ENCODE measurements at places on chromosomes 4 and X.

- peak; percentile 77 for DNase-seq
These were observed at the start of gene BEX5 for GRCh38 chrX:102155806-102156179. BEX5 (minus strand) TSS chrX:102155977; CDS start chrX:102154265, 1,712 bp downstream.

- DNase-seq: no peak
These were observed 65.7 kb upstream of the STX18 start for GRCh38 chr4:4607336-4608213.

GRCh38 chr4:89254847-89255246 lies 52.8 kb downstream of the GPRIN3 start:
- DNase-seq: peak; percentile 59

- no peak for DNase-seq
These were observed 226.1 kb downstream of the ENOX2 start for GRCh38 chrX:130676861-130677260.

GRCh38 chrX:135528254-135528653 lies 7.8 kb downstream of the INTS6L start:
- no peak for DNase-seq

- no peak for DNase-seq
These were observed 105.6 kb downstream of the NEUROG2 start for GRCh38 chr4:112410364-112410763.

- no peak for DNase-seq
These were observed 25.0 kb downstream of the RFC1 start for GRCh38 chr4:39341075-39341725.

GRCh38 chrX:123331859-123332258 lies 147.8 kb downstream of the GRIA3 start:
- no peak for DNase-seq

GRCh38 chr4:108209489-108209888 lies 40.8 kb upstream of the LEF1 start:
- DNase-seq: no peak

GRCh38 chrX:101450085-101450484 lies 35.2 kb upstream of the ARMCX4 start:
- DNase-seq: no peak

DNA sequence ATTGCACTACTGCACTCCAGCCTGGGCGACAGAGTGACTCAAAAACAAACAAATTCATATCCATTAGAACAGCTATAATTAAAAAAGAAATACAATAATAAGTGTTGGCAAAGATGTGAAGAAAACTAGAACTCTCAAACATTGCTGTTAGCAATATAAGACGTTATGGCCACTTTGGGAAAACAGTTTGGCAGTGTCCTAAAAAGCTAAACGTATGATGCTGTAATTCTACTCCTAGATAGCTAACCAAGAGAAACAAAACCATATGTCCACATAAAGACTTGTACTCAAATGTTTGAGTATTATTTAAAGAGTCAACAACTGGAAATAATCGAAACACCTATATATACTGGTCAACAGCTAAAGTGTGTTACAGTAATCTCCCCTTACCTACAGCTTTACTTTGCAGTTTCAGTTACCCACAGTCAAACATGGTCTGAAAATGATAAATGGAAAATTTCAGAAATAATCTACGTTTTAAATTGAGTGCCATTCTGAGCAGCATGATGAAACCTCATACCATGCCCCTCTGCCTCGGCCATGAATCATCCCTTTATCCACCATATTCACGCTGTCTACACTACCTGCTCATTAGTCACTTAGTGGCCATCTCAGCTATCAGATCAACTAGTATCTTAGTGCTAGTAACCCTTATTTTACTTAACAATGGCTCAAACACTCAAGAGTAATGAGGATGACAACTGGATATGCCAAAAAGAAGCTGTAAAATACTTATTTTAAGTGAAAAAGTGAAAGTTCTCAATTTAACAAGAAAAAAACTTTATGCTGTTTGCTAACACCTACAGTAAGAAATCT lies 4.9 kb downstream of the ELF2 start:
- peak; percentile 42 for DNase-seq

GRCh38 chrX:13339607-13340006 lies 19.8 kb upstream of the ATXN3L start:
- DNase-seq: no peak

- DNase-seq: peak; percentile 75
These were observed 64.8 kb upstream of the STOX2 start for GRCh38 chr4:183840311-183840710.

DNA sequence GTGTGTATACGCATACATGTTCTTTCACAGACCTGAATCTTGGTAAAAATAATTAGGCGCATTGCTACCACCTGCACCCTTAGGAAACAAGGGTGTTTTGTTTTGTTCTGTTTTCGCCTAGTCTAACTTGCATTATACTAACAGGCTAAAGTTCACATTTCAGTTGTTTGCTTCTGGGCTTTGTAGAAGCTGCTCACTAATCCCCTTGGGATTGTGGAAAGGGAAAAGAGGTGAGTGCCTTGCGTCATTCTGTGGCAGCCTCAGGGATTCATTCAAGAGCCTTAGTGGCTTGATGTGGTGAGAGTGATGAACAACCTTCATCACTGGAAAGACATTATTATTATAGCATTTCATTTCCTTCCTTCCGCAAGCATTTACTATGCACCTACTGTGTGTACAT lies 331.1 kb downstream of the ADGRL3 start:
- DNase-seq: no peak

DNA sequence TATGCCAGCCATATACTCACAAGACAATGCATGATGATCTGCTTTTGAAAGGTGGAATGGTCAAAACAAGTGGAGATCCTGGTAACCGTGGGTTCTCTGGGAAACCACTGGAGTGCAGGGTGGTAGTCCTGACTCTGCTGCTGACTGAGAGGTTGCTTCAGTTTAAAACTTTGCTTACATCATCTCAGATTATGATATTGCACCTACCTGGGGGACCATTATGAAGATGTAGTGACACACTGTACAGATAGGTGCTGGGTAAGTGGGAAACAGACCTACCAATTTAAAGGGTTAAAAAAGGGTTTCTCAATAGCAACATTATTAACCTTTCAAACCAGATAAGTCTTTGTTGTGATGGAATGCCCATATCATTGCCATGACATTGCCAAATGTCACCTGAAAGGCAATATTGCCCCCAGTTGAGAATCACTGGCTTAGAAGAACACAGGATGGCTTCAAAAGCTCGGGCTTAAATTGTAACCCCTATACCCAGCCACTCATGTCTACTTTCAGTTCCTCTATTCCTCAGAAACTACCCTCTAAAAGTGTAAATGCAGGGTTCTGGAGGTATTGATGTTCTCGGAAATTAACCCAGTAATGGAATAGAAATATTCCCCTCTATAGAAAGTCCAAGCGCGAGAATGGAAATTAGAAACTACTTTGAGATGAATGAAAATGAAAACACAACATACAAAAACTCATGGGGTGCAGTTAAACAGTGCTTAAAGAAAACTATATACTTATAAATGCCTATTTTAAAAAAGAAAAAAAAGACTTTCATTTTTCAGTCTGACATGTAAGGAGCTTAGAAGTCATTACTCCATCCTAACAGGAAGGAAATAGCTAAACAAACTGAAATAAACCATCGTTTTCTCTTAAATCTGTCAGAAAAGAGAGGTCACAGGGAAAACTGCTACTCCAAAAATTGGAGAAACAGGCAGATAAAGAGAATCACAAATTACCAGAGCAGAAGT lies 65.8 kb downstream of the ARHGEF6 start:
- no peak for DNase-seq

DNA sequence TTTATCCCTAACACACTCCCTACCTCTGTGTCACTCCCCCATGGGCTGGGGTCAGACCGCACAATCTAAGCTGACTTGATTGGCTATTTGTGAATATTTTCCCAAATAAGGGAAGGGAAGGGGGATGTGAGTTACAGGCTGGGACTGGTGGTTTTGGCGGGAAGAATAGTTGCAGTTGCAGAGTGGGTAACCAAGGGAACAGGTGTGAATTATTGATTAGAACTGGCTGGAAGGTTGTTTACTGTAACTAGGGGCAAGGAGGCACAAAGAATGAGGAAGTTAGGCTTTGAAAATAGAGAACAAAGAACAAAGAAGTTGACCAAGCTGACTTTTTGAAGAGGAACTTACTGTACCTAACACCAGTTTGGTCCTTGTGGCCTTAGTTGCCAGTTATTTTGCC lies 88.0 kb upstream of the XAGE2 start:
- DNase-seq: no peak

DNA sequence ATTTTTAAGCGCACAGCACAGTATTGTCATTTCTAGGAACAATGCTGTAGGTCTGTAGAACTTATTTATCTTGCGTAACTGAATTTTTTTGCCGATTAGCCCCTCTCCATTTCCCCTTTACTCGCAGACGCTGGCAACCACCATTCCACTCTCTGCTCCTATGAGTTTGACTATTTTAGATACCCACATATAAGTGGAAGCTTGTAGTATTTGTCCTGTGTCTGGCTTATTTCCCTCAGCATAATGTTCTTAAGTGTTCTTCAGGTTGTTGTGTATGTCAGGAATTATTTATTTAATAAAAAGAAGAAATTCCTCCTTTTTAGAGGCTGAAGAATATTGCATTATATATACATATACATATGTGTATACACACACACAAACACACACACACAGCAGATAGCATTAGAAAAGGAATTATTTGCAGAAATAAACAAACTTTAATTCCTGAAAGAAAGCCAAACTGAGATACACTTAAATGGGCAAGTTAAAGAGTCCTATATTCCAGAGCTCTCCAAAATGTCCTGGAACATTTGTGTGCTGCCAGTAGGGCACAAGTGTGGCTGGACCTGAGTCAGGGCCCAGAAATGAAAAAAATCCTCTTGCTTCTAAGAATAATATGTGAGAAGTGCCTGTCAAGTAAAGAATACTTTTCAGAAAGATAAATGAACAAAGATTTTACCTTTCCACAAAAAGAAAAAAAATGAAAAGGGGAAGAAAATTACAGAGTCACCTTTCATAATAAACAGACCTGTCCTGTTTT lies 4.5 kb upstream of the ZNF330 start:
- DNase-seq: no peak

DNA sequence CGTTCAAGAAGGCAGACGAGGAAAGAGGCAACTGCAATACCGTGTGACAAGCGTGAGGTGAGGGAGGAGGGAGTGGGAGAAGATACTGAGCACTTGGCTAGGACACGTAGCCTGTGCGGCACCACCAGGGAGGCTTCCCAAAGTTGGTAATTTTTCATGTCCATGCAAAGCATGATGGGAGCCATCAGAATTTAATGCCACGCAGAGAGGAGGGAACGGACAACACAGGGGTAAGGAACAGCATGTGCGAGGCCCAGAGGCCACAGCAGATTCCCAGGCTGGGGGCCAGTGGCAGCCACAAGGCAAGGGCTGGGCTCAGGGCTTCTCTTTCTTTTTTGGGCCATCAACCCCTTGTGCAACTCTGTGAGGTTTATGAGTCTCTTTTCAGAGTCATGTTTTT lies 11.0 kb upstream of the CLDN24 start:
- no peak for DNase-seq

GRCh38 chrX:2492531-2493218 lies 8.1 kb downstream of the DHRSX start:
- DNase-seq: no peak

- no peak for DNase-seq
These were observed 5.5 kb downstream of the INPP4B start for GRCh38 chr4:142840516-142841123.

GRCh38 chr4:71029504-71029903 lies 36.1 kb downstream of the DCK start:
- DNase-seq: no peak

DNA sequence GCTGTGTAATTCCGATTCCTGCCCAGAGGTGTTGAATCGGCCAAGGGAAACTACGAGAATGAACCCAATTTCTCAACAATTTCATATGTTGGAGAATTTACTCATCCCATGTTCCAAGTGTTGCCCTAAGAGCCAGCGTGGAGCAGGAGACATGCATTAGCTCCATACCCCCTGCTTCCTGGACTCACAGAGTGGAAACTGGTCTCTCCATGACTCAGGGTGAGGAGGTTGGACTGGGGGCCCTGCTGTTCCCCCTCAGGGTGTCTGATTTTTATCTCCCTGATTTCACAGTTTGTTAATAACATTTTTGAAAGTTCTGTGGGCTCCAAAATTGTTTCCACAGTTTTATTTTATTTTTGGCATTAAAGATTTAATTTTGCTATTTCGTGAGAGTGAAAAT lies 183.0 kb upstream of the SFRP2 start:
- DNase-seq: no peak

DNA sequence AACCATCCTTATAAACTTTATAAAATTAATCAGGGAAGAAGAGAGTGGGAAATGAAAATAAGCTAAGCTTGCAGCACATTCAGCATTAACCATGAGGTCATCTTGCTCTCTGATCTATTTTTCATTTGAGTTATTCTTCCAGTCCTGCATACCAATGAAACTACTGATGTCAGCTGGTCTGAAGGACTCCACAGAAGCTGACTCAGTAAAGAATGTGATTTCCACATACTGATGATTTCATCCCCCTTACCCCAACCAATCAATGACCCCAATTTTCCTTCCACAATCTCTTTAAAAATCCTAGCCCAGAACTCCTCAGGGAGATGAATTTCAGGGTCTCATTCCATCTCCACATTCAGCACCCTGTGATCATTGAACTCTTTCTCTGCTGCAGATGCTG lies 18.8 kb upstream of the DSPP start:
- no peak for DNase-seq

DNA sequence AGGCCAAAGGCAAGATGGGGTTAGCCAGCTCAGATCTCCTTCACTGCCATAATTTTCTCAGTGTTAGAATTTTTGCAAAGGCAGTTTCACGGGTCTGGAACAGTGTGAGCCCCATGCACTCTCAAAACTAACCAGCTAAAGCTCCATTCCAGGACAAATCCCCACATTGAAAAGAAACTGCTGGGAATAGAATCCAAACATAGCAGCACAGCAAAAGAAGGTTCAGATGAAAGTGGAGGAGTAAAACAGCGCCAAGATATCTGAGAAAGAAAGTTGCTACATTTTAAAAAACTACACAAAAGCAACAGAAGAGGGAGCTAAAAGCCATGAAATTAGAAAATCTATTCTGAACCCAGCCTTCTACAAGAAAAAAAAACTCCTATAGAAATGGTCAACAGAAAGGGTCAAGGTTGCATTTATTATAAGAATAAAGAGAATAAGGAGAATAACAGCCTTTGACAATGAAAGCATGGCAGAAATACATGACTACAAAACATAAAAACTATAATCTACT lies 39.6 kb upstream of the SLC7A3 start:
- DNase-seq: no peak

GRCh38 chr4:20050768-20051167 lies 200.9 kb upstream of the SLIT2 start:
- DNase-seq: no peak

GRCh38 chr4:170017252-170017651 lies 8.9 kb downstream of the MFAP3L start:
- no peak for DNase-seq

- no peak for DNase-seq
These were observed 1137.6 kb downstream of the C4orf33 start for GRCh38 chr4:130233377-130234047.

GRCh38 chrX:17405225-17405969 lies 30.4 kb downstream of the NHS start:
- no peak for DNase-seq
